ENCODE measurements at places on chromosomes 5 and 9.

- DNase-seq: no peak
Observed at GRCh38 chr5:132239776-132240175, 12.1 kb upstream of the P4HA2 start.

GRCh38 chr5:116528519-116529234, 45.9 kb downstream of the SEMA6A start:
- no peak for DNase-seq

- no peak for DNase-seq
Observed at GRCh38 chr5:98927989-98928872, 576 bp downstream of the CHD1 start.

DNA sequence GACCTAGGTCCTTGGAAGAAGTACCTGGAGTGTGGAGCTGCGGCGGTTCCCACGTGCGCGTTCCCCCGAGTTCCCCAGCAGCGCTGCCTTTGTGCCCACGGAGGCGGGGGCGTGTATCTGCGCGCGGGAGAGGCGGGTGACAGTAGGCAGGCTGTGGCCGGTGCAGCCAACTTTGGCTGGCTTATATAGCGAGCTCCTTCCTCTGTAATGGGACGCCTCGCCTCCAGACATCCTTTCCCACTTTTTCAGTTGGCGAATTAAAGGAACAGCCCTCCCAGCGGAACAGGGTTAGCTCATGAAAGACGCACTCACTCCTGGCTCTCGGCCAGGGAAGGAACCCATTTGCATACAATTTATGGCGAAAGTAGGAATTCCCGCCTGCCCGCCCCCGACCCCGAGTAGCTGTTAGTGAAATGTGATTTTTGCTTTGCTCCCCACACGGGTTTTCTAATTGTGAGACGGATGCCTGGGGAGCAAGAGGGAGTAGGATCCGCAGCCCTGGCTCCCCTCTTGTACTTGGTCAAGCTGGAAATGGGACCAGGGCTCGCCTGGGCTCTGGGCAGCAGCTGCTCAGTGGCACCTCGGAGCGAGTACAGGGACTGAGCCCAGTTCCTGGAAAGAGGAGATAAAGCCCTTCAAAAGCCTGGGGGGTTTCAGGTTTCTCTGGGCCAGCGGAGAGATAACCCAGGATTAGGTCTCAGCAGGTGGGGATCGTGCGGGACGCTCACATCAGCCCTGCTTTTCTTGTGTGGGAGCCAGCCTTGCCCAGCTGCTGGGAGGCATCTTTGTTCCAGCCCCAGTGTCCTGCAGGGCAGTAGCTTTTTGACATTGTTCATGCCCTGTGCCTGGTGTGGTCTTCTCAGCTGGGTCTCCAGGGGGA, at the start of gene TNC:
TSS of gene TNC (minus strand) at position 159 of the 880 bp plus-strand sequence. CDS start 27,139 bp downstream, outside the sequence.
- DNase-seq: peak; percentile 62

DNA sequence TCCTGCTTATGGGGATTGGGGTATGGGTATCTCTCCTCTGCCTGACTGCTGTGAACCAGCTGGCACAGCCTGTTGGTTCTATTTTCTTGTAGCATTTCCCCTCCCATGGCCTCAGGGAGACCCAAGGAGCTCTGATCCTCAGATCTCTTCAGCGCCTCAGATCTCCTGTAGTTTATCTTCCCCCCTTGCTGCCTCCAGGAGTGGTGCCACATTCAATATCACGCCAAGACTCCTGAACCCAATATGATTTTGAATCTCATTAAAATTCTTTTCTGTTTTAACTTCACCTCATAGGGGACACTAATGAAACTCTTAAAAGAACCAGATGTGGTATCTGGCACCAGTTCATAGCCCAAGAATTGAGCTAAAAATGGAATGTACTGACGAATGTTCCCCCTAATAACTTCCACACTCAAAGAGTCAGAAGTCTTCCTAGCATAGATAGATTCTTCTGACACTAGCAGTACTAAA, 59.6 kb upstream of the LIFR start:
- no peak for DNase-seq

- peak; percentile 38 for DNase-seq
Observed at GRCh38 chr5:321230-321725, at the start of gene AHRR. TSS of gene AHRR (plus strand) at chr5:321714. CDS start at chr5:343903, 22,189 bp downstream.

GRCh38 chr5:33816791-33817190, 75.0 kb downstream of the ADAMTS12 start:
- no peak for DNase-seq

DNA sequence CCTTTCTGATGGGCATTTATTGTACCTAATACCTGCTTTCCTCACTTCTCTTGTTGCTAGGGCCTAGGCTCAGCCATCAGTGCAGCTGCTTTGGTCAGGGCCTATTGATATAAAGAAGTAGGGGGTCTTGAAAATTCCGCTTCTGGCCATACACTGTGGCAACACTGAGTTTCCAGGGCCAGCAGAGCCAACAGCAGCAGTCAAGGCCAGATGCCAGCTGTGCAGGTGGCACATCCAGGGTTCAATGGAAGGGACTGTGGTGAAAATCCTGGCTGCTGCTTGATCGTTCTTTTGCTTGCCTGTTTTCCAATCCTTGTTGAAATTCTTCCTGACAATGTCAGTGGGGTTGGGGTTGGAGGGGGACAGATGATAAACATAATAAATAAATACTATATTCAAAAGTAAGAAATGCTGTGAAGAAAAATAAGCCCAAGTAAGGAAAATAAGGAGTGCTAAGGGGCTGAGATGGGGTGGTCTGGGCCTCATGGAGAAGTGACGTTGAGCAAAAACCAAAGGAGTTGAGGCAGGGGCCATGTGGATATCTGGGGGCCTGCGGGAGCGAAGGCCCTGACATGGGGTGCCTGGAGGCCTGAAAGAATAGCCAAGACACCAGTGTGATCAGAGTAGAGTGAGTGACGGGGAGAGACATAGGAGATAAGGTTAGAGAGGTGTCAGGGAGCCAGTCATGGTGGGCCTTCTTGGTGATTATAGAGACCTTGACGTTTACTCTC, 91.0 kb upstream of the ALDH1B1 start:
- DNase-seq: no peak

DNA sequence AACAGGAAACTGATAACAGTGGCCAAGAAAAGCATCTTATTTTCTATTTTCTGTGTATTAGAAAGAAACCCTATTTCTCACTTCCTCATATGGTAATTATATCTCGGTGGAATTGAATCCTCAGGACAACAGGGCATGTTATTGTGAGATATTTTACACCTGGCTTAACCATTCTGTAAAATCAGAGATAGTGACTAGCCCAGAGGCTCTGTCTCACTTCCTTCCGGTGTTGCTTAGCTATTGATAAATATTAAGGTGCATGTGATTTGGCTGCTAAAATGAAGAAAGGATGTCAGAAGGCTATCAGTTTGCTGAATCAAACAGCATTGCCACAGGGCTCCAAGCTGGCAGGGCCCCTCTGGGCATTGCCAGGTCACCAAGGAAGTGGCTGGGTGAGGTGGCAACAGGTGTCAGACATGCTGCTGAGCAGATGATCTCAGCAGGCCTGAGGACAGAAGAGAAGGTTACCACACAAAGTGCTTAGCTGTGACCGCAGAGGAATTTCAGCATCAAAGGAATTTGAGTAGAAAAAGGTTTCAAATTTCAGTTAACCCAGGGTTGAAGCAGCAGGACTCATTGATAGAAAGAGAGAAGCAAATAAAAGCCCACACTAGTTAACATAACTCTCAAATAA, 330.7 kb downstream of the PDE4D start:
- no peak for DNase-seq

DNA sequence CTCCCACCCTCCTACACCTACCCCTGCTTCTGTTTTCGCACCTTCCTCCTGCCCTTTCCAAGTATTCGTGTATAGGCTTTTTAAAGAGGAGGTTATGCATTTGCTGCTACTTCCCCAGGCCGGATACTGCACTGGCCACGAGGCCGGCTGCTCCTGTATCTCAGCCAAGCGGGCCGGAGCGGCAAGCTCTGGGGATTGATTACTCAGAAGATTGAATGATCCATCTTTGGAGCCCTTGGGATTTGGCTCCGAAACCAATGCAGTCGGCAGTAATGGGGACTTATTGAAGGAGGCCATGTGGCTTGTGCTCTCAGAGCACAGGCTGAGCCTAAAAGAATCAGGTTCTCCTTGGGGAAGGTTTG, 405.3 kb downstream of the TLE4 start:
- DNase-seq: no peak

DNA sequence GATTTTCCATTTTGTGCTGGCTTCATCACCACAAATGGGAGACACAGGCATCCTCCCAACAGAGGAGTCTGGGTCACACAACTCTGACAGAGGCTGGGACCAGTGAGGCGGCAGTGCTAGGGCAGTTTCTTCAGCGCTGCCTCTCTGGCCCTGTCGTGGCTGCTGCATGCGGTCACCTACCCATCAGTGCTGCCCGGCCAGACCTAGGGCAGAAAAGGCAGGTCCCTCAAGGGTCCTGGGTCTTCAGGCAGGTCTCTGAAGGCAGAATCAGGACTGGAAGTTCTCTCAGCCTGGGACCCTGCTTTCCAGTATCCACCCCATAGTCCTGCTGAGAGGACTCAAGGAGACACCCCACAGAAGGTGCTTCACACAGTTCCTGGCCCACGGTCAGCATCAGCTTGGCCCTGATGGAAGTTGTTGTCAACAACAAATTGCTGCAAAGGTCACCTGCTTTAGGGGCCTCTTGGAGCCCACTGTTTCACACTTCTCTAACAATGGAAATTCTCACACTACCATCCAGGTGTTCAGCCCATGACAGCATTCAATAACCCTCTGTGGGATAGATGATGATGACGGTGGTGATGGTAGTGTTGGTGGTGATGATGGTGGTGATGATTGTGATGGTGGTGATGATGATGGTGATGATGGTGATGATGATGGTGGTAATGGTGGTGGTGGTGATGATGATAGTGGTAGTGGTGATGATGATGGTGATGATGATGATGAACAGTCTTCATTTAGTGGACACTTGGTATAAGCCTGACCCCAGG, 146.4 kb upstream of the PPP1R26 start:
- DNase-seq: no peak

- peak; percentile 71 for DNase-seq
Observed at GRCh38 chr9:122347348-122348287, 23.2 kb upstream of the PTGS1 start.

DNA sequence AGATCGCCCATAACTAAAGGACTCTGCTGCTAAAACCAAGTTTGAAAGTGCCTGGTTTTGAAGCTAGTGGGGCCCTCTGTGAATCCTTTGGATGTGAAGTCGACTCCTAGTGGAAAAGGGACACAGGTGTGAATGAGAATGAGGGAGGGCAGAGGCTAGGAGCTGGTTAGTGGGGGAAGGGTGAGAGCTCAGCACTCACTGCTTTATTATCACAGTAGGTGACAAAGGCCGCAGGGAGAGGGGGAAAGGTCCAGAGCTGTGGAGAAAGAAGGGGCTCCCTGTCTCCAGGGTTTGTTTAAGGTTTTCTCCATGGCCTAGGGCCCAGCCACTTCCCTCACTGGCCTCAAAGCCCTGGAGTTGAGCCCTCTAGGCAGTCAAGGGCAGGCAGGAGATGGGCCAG, 3.5 kb downstream of the HDHD3 start:
- DNase-seq: no peak

DNA sequence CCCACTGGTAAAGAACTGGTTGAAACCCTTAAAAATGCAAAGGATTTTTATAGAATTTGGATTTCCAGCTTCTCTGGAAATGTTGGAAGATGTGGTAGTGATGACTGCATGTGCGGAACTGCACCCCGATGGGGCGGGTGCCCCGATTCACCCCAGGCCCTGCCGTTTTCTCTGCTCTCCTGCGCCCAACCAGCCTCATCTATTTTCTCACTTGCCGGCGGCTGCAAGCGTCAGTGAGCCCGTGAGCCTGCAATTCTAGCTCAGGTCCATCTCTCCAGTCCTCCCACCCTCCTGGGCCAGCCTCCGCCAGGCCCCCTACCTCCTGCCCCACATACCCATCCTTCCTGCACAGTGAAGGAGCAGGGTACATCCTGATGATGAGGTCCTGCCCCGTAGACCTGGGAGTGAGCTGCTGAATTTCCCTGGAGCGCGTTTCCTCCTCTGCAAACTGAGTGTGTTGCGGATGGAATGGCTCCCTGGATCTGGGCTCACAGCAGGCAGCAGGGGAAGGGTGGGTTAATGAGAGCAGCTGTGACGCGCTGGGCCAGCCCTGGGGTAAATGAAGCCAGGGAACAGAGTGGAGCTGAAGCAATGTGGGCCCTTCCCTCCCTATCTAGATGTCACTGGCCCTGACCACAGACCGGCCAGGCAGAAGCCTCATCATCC, 45.9 kb upstream of the PHYKPL start:
- DNase-seq: no peak

DNA sequence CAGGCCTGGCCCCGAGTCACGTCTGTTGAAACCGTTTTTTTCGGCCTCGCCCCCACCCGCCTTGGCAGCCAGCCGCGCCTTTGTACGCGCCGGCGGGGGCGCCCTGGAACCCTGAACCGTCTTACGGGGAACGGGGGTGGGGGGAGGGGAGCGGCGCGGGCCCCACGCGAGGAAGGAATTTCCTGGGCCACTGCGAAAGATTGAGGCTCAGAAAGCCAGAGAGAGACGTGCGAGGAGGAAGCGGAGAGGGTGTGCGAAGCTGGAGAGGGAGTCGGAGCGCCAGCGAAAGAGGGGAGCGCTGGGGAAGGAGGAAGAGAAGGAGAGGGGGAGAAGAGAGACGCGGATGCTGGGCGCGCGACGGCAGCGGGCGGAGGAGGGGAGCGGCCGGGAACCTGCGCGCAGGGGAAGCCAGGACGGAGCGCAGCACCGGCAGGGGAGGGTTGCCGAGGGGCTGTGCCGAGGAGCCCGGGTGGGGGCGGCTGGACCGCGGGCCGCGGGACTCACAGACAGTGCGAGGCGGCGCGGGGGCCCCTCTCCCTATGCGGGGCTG, 4.6 kb upstream of the PRDM12 start:
- no peak for DNase-seq

DNA sequence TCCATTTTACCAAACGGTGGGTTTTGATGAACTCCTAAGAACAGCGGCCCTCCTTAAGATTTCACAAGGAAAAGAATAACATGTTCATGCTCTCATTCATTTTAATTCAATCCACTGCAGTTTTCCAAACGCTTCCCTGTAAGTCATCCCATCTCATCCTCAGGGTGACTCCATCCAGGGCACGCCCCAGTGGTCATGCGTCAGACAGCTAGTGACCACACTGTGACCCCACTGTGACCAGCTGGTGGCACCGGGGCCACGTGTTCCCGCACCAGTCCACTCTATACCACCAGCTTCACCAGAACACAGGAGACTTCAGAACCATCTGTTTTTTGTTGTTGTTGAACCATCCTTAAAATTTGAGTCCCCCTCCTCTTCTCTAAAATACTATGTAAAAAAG, 14.3 kb downstream of the ATPSCKMT start:
- no peak for DNase-seq

GRCh38 chr9:100099722-100100042, 639 bp downstream of the INVS start:
- peak; percentile 29 for DNase-seq

- DNase-seq: no peak
Observed at GRCh38 chr5:118733394-118733793, 255.0 kb downstream of the DTWD2 start.

GRCh38 chr5:142810743-142811290, 40.6 kb downstream of the ARHGAP26 start:
- no peak for DNase-seq

- DNase-seq: no peak
Observed at GRCh38 chr9:73357607-73358006, 205.9 kb downstream of the ANXA1 start.

- no peak for DNase-seq
Observed at GRCh38 chr9:98334796-98335195, 79.3 kb upstream of the TBC1D2 start.

- DNase-seq: no peak
Observed at GRCh38 chr5:134813407-134813806, 32.4 kb upstream of the C5orf24 start.

GRCh38 chr5:139277171-139277570, 16.4 kb upstream of the MATR3 start:
- DNase-seq: peak; percentile 35

All from COLO829 (cell line).